ENCODE measurements at places on chromosomes 1 and 21.

DNA sequence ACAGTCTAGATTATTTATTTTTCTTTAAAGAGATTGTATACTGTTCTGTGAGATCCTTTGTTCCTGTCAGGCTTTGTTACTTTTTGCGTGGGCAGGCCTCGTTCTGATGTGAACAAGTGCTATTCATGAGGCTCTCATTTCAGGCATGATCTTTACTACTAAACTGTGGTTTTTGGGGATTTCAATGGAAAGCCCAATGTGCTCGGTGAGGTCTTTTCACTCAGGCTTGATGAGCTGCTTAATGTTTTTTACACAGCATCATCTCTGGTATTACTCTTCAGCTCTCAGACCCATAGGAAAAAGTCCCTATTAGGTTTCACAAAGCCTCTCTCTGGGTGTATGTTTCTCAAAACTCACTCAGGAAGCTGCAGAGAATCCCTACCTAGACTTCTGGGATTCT, 419.4 kb downstream of the GPATCH2 start:
- DNase-seq = no peak

DNA sequence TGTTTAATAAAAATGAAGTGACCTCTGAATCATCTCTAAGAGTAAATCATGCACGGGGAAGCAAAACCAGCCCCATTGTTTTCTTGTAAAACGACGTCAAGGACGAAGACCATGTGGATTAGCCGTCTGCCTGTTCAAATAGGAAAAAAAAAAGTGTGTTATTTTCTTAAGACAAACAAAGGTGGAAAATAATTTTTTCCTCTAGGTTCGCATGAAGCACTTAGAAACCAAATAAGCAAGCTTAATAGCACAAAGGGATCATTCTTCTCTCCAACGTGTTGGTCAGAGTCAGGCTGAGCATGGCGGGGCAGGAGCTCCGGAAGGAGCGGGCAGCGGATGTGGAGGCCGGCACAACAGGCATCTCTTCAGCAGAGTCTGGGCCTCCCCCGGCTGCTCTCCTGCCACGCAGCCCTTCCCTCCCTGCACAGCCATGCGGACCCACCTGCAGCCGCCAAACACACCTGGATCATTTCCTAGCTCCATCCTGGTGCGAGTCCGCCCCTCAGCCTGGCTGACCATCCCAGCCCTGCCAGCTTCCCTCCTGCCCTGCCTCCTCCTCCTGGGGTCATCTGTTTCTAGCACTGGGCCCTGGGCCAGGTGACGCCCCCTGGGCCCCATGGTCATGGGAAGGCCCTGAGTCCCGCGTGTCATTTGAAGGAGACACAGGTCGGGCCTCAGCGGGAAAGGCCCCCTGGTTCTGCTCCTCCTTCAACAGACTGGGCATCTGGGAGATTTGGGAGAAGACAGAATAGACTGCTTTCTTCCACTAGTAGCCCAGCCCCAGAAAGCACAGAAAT, 40.2 kb downstream of the MX1 start:
- no peak for DNase-seq

GRCh38 chr1:74748960-74749359, 16.0 kb downstream of the TYW3 start:
- DNase-seq = no peak

DNA sequence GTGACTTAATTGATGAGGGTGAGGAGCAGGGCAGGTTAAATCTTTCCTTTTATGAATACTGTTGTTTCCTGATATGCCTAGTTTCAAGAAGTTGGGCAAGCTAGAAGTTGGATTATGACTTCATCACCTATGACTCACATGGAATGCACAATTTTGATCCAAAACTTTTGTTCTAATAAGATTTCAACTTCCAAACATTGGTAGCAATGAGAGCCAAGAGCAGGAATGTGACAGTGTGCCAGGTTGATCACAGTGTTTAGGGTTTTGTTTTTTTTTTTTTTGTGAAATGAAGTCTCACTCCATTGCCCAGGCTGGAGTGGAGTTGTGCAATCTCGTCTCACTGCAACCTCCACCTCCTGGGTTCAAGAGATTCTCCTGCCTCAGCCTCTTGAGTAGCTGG, 349.4 kb downstream of the DUSP10 start:
- DNase-seq = peak; percentile 71

- peak; percentile 82 for DNase-seq
Measured at GRCh38 chr1:232620356-232620969, 9.5 kb downstream of the SIPA1L2 start.

DNA sequence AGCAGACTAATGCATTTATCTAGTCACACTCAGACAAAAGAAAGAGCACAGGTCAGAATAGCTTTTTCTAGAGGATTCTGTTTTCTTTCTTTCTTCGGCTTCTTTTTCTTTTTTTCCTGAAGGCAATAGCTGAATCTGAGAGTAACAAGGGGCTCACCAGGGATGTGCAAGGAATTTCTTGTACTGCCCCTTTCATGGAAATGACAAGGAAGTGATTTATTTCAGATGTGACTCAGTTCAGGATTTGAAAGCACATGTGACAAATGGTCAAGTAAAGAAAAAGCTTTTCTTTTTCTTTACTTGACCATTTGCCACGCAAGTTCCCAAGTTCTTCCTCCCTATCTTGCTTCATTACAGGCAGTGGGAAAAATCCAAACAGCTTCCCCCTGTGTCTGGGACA, 202.0 kb downstream of the GABPA start:
- DNase-seq = peak; percentile 25

Data from iris pigment epithelial cell (primary cell).